ENCODE measurements at places on chromosomes 12 and 14.
A peak's percentile ranks its signal among the peaks of the same experiment; 100 is the strongest.

DNA sequence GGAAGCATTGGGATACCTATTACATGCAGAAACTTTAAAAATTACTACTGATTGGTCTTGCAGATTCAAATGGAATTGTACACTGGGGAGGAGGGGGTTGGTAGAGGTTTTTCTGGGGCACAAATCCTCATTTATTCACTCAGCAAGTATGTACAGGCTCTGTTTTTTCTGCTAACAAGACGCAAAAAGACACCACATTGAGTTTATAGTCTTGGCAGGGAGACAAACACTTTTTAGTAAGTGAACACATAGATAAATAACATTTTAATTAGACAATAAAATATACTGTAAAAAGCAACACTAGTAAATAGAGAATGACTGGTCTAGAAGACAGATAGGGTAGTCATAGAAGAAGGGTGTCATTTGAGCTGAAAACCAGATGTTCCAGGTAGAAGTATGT lies 23.8 kb downstream of the GLIPR1L2 start:
- DNase-seq, result peak; percentile 56

DNA sequence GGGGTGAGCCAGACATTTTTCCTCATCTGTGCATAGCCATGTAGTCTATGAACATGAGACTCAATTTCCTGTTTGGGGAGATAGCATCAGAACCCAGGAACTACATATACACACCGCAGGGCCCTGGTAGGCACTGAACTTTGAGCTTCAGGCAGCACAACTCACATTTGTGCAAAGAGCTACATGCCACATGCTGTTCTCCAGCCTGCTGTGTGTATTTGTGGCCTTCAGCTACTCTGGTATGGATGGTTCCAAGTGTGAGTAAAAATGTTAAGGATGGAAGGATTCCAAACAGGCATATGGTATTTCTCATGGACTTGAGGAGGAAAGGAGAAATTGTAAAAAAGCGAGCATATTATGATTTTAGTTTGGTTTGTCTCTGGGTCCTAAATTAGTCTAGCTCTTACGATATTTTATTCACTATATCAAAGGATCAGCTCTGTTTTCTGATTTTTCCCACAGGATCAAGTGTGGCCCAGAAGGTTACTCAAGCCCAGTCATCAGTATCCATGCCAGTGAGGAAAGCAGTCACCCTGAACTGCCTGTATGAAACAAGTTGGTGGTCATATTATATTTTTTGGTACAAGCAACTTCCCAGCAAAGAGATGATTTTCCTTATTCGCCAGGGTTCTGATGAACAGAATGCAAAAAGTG lies 422.4 kb upstream of the OR4E1 start:
- no peak for DNase-seq

- no peak for DNase-seq
These were observed 923 bp downstream of the STAT2 start for GRCh38 chr12:56358836-56359532.

GRCh38 chr14:83289390-83289789 lies 1755.7 kb upstream of the SEL1L start:
- DNase-seq, result no peak

- DNase-seq, result no peak
These were observed 31.9 kb upstream of the FBXO34 start for GRCh38 chr14:55239320-55239719.

DNA sequence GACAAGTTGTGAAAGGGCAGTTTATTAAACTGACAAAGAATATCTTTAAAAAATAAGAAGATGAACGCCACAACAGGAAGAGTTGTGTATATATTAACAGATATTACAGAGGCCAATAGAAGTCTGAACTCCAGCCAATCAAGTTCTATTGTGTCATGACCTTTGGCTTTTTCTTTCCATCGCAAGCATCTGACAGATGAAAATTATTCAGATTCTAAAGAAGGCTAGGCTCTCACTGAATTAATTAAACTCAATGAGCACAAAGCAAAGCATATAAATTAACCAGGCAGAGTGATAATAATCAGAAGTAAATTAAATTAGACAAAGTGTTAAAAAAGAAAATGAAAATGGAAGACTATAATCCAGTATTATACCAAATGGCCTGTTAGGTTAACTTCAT lies 62.0 kb upstream of the PYGL start:
- no peak for DNase-seq

DNA sequence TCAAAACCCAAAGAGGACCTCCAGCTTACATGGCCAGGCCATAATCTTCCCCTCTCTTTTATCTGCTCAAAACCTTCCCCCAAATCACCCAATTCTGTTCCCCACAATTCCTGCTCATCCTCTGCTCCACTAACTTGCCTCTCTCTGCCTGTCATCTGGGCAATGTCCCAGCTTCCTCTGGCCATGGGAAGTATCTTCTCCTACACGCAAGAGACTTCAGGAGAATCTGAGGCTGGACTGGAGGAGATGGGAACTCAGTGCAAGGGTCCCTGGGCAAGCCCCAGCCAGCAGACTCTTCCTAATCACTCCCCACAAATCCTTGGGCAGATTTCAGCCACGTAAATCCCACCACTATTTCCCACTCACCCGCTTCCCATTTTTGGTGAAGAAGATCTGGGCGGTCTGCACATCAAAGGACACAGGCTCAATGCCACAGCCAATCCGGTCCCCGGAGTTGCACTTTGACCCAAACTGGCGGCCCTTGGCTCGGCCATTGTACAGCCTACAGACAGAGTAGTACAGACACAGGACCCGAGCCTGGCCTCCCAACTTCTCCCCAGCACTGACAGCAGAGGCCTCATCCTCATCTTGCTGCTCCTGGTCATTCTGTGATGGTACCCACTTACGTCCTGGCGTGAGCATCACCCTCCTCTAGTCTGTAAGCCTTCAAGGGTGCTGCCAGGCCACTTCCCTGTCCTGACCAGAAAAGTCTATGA lies 4.7 kb downstream of the SPRYD3 start:
- no peak for DNase-seq

GRCh38 chr14:61101803-61102548 lies 120.9 kb downstream of the SLC38A6 start:
- DNase-seq, result no peak

DNA sequence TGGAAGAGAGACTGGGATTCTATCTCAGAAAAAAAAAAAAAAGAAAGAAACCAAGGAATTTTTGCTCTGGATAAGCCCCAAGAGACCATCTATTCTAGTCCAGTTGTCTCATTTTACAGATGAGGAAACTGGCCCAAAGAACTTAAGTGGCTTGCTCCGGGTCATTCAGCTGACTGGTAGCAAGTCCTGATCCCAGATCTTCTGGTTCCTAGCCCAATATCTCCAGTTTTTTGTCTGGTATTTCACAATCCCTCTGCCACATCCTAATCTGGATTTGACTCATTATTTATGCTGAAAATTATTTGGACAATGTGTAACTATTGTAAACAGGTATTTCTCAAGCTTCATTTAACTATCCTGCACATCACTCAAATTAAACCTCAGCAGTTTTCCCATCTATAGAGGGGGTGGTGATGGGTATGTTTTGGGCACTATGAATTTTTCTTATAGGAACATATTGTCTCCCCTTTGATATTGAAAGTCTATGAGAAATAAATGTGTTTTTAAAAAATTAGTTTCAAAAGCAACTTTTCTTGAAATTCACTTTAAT lies 43.4 kb downstream of the PPP2R5E start:
- DNase-seq, result no peak

GRCh38 chr14:105527381-105527825 lies 1.0 kb downstream of the TMEM121 start:
- no peak for DNase-seq

All from LNCaP clone FGC (cell line).